ENCODE measurements at places on chromosomes 4 and X.
A peak's percentile ranks its signal among the peaks of the same experiment; 100 is the strongest.

GRCh38 chrX:1452516-1453394 is at the start of gene ASMTL:
TSS of gene ASMTL (minus strand) at chrX:1452909. CDS start at chrX:1452840, 69 bp downstream.
- DNase-seq = peak; percentile 85

GRCh38 chr4:47271291-47271690 is 192.2 kb downstream of the COMMD8 start:
- DNase-seq = no peak

DNA sequence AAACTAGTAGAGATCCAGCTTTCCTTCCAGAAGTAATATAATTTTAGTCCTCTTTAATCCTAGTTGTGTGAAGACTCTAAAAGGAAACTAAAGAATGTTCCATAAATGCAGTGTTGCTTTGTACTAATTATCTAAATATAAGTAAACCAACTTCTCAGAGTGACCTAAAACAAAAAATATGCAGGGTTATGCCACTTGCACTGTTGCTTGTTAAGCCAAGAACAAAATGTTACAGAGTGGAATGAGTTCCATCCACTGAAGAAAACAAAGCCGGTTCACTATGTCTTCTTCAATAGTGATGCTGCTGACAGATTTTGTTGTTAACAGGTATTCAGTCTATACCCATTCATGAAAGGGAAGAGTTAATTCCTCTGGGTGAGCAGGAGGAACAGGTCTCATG is 252.0 kb upstream of the DIAPH2 start:
- DNase-seq = no peak

DNA sequence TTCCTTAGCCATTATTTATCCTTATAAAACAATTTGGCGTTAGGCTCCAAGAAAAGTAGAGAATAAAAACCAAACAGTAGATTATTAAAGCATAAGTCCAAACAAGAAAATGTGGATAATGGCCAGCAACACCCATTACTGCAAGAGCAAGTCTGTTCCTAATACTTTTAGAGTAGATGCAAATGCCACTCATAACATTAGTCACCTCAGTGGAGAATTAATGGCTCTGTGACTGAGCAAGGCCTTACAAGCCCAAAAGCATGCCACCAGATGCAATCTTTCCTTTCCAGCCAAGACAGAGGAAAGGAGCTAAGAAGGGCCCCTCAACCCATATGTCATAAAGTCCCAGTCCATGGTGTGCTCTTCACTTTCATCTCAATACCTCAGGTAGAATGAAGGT is 373.8 kb downstream of the OPHN1 start:
- DNase-seq = no peak

- DNase-seq = no peak
These were observed 12.0 kb downstream of the TRAPPC11 start for GRCh38 chr4:183670960-183671555.
